ENCODE measurements at places on chromosomes 13 and 19.

GRCh38 chr13:78468621-78469020 lies 134.7 kb downstream of the POU4F1 start:
- no peak for DNase-seq

DNA sequence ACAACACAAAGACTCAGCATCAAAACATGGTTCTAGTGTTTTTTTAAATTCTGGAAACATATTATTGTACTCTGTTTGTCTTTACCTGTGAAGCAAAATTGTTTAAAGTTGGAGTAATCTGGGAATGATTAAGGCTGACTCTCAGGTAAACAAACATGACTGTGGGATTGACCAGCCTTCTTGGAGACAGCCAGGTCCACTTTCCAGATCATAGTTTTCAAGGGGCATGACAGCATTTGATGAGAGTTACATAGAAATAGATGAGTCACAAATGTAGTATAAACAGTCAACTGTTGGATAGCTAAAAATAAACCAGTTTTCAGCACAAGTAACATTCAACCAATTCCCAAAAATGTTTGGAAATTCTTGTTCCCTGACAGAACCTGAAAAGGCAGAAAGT lies 1680.9 kb downstream of the OLFM4 start:
- DNase-seq = no peak

- DNase-seq = peak; percentile 74
Measured at GRCh38 chr13:28181413-28181812, 43.1 kb downstream of the PAN3 start.

DNA sequence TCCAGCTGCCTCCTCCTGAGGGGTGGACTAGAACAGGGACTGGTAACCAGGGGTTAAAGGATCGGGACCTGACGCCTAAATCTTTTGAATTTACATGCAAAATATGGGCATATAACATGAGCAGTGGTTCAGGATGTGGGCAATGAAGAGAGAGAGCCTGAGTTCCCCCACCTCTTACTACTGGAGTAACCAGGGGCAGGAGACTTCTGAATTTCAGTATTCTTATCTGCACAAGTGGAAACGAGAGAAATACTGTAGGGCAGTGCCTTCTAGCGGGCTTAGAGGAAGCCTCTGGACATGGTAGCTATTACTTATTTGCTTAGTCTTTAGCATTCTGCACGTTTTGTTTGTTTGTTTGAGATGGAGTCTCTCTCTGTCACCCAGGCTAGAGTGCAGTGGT lies 26.3 kb downstream of the BCAT2 start:
- DNase-seq = peak; percentile 44

- no peak for DNase-seq
Measured at GRCh38 chr19:45873219-45873772, 9.2 kb downstream of the FOXA3 start.

DNA sequence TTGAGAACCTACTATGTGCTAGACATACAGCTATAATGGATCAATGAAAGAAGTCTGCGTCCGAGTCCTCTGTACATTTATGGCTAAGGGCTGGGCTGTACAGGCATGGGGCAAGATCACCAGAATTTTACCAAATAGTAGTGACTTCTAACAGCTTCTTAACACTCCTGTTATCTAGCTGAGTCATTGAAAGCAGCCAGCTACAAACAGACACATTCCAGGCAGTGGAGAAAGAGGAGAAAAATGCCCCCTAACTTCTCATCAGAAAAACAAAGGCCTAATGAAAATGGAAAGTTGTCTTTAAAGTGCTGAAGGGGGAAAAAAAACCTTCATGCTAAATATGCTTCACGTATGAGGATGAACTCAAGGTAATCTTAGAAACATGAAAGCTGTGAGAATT lies 14.3 kb upstream of the ZNF667 start:
- peak; percentile 19 for DNase-seq

- no peak for DNase-seq
Measured at GRCh38 chr13:21834521-21834920, 163.6 kb downstream of the FGF9 start.

DNA sequence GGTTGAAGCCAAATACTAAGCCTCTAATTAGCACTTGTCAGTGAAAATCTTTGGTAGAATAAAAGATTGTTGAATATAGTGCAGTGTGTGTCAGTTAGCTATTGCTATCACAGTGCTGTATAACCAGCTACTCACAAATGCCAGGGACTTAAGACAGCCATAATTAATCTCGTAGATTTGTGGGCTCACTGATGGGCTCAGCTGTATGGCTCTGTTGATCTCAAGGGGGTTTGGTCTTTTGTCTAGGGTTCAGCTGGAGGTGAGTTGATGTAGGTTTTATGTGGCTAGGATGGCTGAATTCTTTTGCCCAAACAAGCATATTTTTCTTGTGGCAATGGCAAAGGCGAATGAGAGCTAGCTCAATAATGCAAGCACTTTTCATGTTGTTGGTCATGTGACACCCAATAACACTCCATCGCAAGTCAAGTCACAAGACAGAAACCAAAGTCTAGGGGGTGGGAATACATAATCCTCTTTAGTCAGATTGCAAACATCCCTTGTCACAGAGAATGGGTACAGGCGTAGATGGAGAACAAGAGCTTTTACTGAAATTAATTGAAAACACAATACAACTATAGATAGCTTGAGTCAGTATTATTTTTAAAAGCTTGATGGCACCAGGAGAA lies 121.7 kb upstream of the EDNRB start:
- no peak for DNase-seq

GRCh38 chr19:45352914-45353796 lies 12.6 kb downstream of the KLC3 start:
- DNase-seq = no peak

GRCh38 chr19:50047671-50048070 lies 21.9 kb downstream of the ZNF473 start:
- no peak for DNase-seq

GRCh38 chr13:99133230-99133629 lies 67.4 kb upstream of the UBAC2 start:
- DNase-seq = no peak

GRCh38 chr19:30029721-30030510 lies 87.9 kb downstream of the URI1 start:
- no peak for DNase-seq

GRCh38 chr19:8561075-8561764 lies 16.0 kb downstream of the MYO1F start:
- DNase-seq = no peak

- no peak for DNase-seq
Measured at GRCh38 chr13:22862478-22862877, 318.3 kb upstream of the SGCG start.

- DNase-seq = no peak
Measured at GRCh38 chr13:27419328-27419727, 5.1 kb upstream of the GTF3A start.

DNA sequence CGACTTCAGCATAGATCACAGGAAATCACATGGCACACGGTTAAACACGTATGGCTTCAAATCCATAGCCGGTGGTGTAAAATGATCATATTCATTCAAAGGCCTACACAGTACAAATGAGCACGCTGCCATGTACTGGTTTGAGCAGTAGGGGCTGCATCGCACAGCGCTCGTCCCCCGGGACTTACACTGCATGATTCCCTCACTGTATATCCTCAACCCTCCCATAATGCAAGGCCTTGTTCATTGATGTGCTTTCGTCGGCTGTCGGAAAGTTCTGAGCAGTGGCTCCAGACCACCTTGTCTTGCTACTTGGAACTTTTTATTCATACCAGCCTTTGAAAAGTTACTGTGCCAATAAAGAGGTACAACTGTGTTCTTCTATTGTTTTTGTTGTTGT lies 578.2 kb downstream of the MYO16 start:
- no peak for DNase-seq

GRCh38 chr13:51643105-51643881 lies 59.0 kb downstream of the WDFY2 start:
- DNase-seq = peak; percentile 97

GRCh38 chr13:23325191-23325590 lies 108.3 kb downstream of the SACS start:
- no peak for DNase-seq

GRCh38 chr19:43747557-43748204 lies 7.1 kb downstream of the SMG9 start:
- DNase-seq = no peak

GRCh38 chr19:51341976-51342580 lies at the start of gene VSIG10L:
VSIG10L (minus strand) TSS chr19:51342139; CDS start chr19:51342124, 15 bp downstream.
- no peak for DNase-seq

- no peak for DNase-seq
Measured at GRCh38 chr13:47611664-47612288, 389.3 kb downstream of the SUCLA2 start.

- no peak for DNase-seq
Measured at GRCh38 chr19:14479309-14479974, 4.3 kb upstream of the PTGER1 start.

DNA sequence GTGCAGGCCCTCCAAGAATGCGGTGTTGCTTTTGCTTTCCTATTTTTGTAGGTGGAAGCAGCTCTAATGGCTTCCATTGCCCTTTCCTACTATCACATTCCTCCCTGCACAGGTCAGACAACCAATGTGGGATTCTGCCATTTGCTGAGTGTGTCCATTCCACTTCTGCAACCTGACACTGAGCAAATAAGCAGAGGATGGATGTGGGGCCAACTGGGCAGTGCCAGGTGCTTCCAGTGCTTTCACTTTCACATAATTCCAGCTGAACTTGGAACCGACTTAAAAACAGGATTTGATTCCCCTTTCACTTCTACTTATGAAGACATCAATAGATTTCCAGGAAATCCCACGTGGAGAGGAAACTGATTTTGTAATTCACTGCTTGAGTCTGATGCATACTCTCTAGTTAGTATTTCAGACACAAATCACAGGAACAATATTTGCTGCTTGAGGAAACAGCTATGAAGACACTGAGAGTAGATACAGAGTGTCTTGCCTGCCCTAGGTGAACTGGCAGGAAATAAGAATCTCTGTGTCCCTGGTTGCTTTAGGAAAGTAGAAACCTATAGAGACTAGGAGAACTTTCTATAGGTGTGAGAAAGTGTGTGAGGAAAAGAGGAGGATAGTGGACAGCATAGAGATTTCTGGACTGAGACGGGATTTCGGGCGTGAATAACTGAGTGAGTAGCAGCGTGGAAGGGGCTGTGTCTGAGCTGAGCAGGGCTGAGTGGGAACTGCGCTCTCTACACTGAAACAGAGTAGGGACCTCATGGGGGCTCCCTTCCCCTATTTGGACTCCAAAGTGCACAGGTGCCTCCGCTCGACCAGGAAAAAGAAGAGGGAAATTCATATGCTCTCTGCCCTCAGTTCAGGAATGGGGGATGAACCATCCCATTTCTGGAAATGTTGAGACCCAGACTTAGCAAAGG lies 22.5 kb downstream of the LGALS16 start:
- no peak for DNase-seq

DNA sequence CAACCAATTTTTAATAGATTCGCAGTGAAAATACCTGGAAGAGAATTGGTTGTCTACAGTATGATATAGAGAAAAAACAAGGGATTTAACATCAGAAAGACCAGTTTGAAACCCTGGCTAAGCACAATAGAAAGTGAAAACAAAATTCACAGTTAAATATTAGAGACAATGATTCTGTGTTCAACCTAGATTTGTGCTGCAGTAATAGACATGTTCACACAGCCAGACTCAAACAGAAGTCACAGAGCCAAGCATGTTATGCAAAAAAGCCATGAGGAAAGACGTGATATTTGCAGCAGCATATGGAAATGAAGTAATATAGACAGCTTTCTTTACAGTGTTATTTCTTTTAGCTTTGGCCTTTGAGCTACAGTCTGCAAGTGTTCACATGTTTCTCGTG lies 48.1 kb downstream of the SCEL start:
- DNase-seq = no peak

DNA sequence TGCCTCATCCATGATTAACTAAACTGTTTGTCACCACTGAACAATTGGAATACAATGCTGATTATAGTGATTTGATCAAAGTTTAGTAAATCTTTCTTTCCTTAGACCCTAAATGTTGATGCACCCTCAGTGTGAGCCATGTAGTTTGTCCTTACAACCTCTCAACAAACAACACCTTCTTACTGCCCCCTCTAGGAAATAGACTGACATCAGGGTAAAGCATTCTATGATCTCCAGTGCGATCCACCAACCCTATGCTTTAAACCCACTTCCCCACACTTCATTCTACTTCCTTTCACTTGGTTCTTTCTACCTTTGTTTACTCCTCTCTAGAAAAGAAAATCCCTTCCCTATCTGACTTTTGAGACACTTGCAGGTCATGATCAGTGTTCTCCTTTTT lies 1842.5 kb upstream of the PRR20A start:
- DNase-seq = no peak

DNA sequence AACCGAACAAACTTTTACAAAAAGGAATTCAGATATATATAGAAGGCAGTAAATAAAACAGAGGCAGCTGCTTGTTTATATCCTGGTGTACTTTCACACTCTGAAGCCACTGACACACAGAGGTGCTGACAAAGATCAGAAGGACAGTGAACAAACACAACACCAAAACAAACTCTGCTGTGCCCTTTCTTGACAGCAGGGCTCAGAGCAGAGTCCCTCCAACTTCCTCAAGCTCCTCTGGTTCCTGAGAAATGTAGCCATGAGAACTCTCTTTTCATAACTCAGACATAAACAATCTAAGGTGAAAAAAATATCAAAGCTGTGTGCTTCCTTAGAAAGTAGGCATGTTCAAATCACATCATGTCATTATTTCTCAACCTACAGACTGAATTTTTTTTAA lies 1052.8 kb upstream of the SPRY2 start:
- no peak for DNase-seq

GRCh38 chr19:45767881-45768654 lies 984 bp downstream of the SIX5 start:
- peak; percentile 70 for DNase-seq
